ENCODE measurements at places on chromosomes 5 and 9.

GRCh38 chr9:33188711-33189110 is 21.6 kb upstream of the B4GALT1 start:
- ATAC-seq: no peak

GRCh38 chr9:96232539-96233241 is 69.3 kb downstream of the HSD17B3 start:
- ATAC-seq: peak; percentile 59

DNA sequence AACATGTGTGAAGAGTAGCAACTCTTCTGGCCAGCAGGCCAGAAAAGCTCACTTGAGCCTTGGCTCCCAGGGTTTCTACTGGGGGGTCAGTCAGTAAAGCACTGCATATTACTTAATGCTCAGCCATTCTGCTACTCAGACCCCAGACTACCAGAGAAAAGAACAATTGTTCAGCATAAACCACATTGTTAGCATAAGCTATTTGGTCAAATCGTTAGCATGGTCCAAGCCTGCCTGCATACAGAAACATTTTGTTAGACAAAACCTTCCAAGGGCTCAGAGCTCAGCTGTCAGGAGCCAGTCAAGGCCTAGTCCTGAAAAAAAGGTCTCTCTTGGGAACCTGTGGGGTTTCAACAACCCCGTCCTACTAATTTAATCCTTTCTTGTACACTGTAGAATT is 449.3 kb downstream of the PRR16 start:
- no peak for ATAC-seq

DNA sequence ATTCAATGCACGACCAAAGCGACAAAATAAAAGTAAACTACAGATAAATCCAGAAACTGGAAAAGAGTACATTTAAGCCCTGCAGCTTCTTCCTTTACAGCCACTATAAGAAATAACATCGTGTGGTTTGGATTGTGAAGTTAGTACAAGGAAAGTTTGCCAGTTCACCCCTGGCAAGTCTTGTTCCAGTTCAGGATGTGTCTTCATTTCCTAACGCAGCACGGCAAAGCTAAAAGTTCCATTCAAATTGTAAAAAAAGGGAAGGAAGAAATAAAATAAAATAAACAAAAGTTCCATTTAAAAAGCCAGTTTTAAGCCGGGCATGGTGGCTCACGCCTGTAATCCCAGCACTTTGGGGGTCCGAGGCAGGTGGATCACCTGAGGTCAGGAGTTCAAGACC is 83.3 kb upstream of the RETREG1 start:
- no peak for ATAC-seq

DNA sequence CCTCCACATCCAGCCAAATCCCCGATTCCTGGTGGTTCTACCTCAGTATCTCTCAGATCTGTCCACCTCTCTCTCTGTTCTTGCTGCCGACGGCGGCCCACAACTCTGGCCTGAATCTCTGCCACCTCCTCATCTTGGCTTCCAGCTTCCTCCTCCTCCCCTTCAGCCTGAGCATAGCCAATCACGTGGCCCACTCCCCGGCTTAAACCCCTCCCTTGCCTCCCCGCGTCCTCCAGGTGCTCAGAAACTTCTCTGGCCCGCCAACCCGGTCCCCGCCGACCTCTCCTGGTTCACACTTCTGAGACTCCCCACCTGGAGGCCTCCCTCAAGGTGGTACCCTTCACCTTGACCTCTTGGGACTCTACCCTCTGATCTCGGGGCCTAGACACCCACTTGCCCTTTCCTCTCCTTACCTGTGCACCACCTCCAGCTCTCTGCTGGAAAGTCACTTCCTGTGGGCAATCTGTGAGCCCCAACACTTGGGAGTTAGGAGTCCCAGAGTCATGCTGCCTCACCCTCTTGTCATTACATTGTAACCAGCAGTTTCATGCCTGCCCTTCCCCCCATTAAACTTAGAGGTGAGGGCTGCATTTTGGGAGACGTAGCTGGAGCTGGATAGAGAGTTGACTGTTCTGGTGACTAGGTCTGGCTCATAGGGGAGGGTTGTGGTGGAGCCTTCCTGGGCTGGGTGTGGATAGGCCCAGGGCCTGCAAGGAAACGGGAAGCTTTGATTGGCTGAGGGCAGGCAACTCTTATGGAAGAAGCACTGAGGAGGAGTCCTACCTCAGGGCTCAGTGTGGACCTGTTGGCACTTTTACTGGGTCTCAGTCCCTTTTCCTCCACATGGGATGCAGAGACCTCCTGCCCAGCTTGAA is 4.5 kb upstream of the SET start:
- no peak for ATAC-seq

DNA sequence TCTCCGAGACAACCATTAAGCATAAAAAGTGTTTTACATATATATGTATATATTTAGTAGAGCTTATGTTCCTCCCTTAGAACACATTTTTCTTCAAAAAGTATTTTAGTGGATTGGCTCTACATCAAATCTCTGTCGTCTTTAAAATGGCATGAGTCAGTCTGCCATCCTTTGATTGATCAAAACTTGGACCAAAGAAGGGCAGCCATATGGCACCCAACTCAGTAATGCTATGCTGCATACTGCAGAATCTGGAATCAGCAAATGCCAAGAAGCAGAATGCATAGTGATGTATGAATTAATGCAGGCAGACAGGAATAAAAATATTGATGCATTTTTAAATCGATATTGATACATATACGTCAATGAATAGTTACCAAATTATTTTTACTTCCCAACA is 1074.4 kb downstream of the PTPRD start:
- ATAC-seq: no peak

DNA sequence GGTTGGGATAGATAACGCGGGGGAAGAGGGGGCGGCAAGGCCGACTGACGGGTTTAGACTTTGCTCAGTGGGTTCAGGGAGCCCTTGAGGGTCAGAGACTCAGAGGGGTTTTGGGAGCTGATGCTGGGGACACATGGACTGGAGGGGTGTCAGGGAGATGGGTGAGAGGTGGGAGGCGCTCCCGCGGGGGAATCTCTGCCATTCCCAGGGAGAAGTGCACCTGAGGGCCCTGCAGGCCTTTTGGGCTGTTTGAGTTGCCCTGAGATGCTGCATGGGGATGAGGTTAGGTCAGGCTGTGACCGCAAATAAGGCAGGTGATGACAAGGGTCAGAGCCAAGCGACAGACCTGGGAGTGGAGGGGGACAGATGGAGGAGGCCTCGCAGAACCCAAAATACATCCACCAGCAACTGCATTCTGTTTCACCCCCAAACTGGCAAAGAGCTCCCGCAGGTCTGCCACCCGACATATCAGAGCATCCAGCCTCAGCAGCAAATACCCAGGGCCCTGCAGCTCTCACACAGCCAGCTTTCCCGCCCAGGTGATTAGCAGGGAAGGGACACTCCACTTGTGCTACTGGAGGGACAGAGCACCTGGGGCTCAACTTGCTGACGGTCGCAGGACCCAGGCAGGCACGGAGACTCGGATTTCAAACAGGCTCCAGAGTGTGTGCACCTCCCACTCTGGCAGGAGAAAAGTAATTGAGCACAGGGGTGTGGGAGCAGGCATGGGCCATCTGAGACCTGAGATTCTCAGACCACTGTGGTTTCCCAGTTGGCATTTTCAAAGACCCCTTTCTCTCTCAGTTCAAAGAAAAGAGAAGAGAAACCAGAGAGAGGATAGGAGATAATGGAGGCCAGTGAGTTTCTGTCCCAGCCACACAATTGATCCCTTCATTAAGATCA is 26.4 kb downstream of the TMOD1 start:
- ATAC-seq: no peak

DNA sequence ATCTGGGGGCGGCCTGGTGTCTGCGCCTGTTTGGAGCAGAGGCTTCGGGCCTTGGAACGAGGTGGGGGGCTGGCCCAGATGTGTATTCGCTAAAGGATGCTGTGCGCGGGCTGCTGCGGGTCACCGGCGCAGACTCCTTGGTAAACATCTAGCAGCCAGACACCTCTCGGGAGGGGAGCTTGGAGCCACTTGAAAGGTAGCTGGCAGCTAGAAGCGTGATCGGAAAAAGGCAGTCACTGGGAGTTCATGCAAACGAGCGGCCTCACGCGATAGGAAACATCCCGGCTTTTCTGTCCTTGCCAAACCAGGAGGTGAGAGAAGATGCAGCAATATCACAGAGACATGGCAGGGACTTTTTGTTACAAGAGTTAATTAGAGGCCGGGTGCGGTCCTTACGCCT is 8.1 kb downstream of the LAMC3 start:
- ATAC-seq: no peak

GRCh38 chr5:15525703-15526275 is 25.8 kb downstream of the FBXL7 start:
- ATAC-seq: peak; percentile 88

GRCh38 chr5:15674716-15675115 is 174.7 kb downstream of the FBXL7 start:
- ATAC-seq: no peak

DNA sequence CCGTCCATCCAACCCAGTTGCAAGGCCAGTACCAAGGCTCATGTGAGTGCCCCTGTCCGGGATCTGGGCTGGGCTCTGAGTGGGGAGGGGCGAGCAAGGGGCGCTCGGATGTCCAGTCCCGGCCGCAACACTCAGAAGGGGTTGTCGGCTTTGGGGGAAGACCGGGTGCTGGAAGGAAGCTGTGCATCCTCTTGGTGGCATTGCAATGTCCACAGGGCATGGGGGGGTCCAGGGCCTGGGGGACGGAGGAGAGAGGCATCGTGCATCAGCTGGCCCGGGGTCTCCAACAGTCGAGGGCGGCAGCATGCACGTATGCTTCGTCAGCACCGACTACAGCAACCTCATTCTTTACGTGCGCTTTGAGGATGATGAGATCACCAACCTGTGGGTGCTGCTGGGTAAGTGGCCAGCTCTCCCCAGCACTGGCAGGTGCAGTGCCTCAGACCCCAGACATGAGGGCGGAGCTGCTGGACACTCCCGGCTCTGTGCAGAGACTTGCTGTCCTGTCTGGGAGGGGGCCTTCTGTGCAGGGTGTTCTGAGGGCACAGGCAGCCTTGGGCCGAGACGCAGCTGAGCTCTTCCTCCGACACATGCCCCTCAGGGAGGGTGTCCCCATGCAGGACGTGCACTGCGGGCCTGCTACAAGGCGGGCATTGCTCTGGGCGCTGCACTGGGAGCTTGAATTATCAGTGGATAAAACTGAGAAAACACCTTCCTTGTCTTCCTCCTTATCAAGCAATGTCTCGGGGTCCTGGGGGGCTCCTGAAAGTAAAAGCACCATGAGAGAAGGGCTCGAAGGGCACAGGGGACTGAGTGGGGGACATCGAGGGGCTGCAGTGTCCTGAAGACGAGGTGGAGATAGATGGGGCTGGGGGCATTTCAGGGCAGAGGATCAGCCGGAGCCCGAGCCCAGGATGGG is 22.5 kb downstream of the GLT6D1 start:
- peak; percentile 53 for ATAC-seq

DNA sequence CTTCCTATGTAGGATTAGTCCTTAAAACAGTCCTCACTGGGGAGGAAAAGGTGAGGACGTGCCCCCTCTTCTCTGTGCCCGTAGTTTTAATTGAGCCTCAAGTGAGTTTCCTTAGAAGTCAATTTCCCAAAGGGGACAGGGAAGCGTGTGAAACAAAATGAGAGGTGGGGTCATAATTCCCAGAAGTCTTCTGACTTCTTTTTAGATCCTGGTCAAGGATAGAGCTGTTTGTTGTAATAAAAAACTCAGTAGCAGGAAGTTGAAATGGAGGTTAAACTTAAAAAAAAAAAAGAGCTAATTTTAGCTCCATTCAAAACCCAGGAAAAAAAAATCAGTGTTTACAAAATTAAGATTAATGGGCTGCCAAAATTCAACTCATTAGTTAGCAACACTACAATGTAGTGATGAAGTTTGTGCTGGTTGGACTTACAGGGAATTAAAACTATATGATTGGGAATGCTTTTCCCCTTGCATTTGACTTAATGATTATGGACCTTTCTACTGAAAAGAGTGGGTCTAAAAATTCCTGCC is 158.3 kb upstream of the MEF2C start:
- ATAC-seq: no peak

DNA sequence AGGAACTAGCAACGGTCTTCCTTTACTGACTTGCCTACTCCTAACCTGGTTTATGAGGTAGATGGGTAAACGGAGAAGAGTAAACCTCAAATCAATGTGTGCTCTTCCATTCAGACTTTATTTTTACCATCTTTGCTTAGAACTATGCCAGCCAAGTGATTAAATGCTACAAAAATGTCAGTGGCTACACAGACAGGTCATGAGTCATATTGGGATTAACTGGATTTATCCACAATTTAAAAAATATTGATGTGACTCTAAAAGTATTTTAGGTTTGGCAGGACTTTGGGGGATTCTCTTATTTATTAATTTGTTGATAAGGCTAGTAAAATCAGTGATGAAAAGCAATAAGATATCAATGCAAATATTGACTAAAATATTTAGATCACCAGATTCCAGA is 275.0 kb downstream of the PLK2 start:
- ATAC-seq: no peak

DNA sequence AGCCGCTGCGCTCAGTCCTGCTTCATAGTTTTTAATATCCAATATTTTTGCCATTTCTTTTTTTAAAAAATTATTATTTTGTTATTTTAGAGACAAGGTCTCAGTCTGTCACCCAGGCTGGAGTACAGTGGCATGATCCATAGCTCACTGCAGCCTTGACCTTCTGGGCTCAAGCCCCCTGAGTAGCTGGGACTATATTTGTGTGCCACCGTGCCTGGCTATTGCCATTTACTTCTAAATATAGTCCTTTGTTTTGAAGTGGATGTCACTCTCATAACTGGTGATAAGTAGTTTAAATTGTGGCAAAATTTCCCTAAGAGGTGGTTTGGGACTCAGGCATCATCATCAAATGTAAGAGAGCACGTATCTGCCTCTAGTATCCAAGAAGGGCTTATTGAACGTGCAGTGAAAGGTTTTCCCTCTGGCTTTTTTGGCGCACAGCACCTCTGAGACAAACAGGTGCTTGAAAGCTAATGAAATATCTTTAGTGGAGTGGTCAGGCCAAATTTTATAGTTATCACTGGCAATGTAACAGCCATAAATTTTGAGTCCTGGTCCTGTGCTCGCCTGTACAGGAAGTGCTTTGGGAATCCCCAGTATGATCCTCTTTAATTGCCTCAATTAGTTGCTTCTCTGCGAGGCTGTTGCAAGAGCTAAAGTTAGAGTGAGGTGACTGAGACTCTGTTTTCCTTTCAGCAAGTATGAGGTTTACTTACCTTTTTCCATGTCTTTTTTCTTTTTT is 14.8 kb downstream of the STXBP1 start:
- no peak for ATAC-seq

DNA sequence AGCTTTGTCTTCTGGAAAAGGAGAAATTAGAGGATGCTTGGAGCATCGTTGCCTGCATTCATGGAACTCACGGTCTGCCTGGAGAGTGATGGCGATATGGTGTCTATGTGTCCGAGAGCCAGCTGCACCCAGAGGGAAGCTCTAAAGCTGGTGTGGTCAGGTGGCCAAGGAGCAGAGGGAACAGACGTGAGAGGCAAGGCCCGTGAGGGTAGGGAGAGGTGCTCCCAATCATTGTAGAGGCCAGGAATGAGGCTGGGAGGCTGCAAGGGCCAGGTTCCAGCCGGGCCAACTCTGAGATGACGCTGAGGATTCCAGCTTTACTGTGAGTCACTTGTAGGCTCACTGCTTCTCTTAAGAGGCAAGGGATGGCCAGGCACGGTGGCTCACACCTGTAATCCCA is 7.6 kb downstream of the FGD3 start:
- ATAC-seq: no peak

All from motor neuron (in vitro differentiated cells).